ENCODE measurements at places on chromosomes 2 and 18. TPM values are rescaled to one million over a fixed set of nuclear protein-coding genes. Genes with fewer than 3 reads are reported as not detected.
A peak's percentile ranks its signal among the peaks of the same experiment; 100 is the strongest.

DNA sequence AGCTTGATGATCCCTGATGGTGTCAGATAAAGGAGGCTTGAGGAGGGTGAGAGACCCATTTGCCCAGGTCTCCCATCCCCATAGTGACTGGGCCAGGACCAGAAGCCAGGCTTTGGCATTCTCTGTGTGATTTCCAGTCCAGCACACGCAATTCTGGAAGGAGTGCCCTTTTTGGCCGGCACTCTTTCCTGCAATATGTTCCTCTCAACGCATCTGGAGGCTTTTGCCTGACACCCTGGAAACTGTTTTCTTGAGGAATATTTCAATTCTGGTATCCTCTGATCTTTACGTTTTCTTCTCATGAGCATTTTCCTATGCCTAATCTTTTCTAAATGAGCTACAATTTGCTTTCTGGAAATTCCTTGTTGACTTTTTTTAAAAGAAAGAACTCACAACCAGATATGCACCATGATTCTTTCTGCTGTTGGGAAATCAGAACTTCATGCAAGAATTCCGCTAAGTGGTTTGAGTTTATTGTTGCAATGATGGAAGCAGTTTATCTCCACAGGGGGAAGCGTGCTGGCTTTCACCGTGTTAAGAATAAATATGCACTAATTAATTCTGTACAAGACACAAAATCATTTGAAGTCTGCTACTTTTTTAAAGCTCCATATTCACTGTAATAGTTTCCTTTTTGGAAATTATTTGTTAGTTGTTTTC lies 143.7 kb downstream of the NAPG start:
- no peak for DNase-seq

DNA sequence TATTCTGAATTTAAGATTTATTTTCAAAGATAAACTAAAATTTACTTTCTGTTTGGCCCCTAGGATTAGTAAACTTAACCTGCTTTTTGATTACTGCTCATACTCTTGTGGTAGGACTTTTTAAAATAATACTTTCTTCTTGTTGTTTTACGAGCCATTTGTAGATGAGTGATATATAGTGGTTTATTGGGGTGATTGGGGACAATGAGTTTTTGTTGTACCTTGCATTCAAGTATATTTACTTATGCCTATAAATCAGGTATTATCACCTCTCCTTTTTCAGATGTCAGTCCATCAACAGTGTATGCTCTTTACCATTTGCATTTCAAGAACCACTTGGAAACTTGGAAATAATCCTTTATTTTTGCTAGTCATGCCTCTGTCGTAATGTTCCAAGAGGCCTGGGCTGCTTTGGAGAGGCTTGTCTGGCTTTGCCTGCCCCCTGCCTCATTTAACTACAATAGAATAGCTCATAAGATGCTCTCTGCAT lies 131.3 kb downstream of the COMMD1 start:
- DNase-seq: no peak

- no peak for DNase-seq
These were observed 655.2 kb downstream of the RNF144A start for GRCh38 chr2:7572450-7572849.

DNA sequence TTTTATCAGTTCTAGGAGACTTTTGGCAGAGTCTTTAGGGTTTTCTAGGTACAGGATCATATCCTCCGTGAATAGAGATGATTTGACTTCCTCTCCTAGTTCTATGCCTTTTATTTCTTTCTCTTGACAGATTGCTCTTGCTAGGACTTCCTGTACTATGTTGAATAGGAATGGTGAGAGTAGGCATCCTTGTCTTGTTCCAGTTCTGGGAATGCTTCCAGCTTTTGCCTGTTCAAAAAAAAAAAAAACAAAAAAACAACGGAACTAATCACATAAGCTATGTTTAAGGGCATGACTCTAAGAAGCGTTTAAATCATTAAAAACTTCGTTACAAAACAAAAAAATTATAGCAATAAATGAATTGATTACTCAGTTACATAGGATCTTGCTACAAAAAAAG lies 145.7 kb downstream of the NUP35 start:
- no peak for DNase-seq

FSHR gene
- total RNA-seq: 0.20 TPM

GRCh38 chr18:79628416-79629248 lies 51.0 kb upstream of the CTDP1 start:
- no peak for DNase-seq

DNA sequence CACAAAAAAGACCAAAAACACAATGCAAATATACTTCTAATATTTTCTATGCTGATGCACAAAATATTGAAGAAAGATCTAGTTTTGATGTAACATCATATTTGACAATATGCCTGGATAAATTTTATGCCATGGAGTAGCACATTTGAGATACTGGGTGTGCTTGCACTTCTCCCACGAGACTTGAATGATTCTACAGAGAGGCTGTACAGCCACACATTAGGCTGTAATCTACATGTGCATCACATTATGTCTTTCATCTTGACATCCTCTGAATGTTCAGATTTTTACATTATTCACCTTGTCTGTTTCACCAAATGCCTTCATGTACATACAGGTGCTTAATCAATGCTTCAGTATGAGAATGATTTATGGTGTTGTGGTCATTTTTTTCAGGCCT lies 756.4 kb upstream of the CDH7 start:
- DNase-seq: no peak

XIRP2 gene
- not detected for total RNA-seq

DNA sequence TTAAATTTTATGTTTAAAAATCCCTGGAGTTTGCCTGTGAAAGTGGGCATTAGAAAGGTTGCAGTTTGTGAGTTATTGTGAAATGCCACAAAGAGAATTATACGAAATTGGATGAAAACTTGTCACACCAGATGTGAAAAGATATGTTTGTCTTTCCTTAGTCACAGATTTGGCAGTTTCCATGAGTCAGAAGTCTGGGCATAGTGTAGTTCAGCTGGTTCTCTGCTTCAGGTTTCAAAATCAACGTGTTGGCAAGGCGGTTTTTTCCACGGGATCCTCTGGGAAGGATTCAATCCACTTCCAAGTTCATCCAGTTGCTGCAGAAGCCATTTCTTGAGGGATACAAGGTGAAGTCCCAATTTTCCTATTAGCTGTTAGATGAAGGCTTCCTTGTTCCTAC lies 658.0 kb upstream of the CDH2 start:
- no peak for DNase-seq

GRCh38 chr2:26241928-26242436 lies 2.5 kb downstream of the HADHA start:
- no peak for DNase-seq

GRCh38 chr2:171433763-171434012 lies at the start of gene METTL8:
METTL8 (minus strand) TSS chr2:171433990; CDS start chr2:171392185, 41,805 bp downstream.
- DNase-seq: no peak

DNA sequence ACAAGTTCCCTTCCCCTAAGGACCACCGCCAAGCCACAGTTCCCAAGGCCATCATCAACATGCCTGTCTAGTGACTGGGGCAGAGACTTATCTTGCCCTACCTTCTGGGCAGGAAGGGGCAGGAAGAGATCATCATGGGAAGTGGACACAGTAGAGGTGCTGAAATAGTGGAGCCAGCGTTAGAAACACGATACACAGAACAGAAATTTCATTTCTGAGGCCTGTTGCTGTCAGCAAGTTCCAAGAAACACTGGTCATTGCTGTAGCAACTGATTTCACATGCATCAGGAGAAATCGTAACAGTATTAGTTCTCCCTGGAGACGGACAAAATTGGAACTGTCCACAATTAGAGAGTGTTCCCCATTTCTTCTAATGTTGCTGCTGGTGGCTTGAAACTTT lies 83.0 kb downstream of the COLEC12 start:
- no peak for DNase-seq

GRCh38 chr2:60465736-60466135 lies 87.7 kb downstream of the BCL11A start:
- no peak for DNase-seq

- DNase-seq: no peak
These were observed 60.7 kb upstream of the KIF5C start for GRCh38 chr2:148814143-148814859.

- peak; percentile 79 for DNase-seq
These were observed 35.3 kb upstream of the PPP1CB start for GRCh38 chr2:28716265-28716865.

FOXD4L1 gene
- 0.20 TPM for total RNA-seq

DLGAP1 gene
- total RNA-seq: 3.1 TPM

VWA3B gene
- total RNA-seq: not detected

DNA sequence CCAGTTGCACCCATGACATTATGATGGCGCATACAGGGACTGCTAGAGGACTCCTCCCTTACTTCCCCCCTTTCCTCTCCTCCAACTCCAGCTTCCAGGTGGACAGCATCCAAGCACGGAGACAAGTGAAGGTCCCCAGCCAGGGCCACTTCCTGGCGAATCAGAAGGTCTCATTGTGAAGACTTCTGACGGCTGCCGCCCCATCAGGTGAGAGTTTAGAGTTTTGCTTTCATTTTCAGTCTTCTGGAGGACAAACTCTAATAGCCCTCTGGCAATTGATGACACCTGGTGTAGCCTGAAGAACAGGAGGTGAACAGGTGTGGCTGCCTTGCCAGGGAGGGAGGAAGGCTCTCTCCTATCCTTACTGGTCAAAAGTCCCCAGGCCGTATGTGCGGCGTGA lies 77.3 kb upstream of the KCNH7 start:
- DNase-seq: no peak

DNA sequence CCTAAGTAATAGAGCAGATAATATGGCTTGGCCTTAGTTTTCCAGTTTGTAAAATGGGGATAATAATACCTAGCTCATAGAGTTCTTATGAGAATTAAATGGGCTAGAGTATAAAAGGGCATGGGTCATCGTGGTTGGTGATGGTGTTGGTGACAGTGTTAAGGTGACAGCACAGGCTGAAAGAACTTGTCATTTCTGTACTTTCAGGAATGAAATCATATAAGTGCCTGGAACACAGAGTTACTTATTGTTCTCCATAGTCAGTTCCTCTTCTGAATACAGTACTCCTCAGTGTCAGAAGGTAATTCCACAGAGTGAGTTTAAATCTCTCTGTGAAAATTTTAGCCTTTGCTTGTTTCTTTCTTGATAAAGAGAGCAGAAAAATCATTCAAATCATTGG lies 42.4 kb downstream of the KIF5C start:
- DNase-seq: no peak

SPATA3 gene
- total RNA-seq: not detected

UCN gene
- 2.9 TPM for total RNA-seq

GRCh38 chr18:58156516-58156915 lies 112.5 kb downstream of the NEDD4L start:
- no peak for DNase-seq

DNA sequence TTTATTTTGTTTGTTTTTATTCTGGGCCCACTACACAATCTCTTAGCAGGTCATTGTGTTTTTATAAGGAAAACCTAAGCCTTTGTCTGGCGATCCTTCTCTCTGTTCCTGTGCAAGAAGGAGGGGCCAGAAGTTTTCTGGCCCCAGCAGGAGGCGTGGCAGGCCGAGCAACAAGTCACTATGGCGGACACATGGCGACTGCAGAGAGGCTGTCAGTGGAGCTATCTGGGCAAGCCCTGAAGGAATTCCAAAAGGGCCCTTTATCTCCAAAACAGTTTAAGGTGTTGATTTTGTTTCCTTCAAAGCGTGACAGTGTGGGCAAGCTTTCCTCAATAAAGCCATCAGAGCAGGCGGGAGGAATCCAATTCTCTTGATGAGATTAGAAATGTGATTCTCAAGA lies 118.8 kb upstream of the CTAGE1 start:
- no peak for DNase-seq

DNA sequence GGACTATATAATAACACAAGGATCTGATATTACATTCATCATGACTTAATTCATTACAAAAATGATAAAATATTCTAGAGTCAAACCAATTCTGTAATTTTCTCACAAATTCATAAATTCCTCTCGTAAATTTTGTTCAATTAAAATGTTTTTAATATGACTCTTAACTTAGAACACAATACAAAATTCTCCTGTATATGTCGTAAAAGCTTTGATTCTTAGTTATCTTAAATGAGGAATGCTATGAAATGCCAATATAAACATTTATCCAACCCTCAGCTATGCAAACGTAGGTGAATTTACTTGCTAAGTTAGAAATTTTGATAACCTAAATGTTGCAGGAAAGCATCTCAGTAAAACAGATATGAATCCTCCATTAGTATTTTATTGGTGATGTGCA lies 28.9 kb downstream of the ARHGAP15 start:
- DNase-seq: no peak

ATG16L1 gene
- total RNA-seq: 28.2 TPM

- peak; percentile 82 for DNase-seq
These were observed 14.6 kb downstream of the TMSB10 start for GRCh38 chr2:84919885-84920580.

- DNase-seq: no peak
These were observed 195.0 kb downstream of the LOXHD1 start for GRCh38 chr18:46461993-46462392.

DNA sequence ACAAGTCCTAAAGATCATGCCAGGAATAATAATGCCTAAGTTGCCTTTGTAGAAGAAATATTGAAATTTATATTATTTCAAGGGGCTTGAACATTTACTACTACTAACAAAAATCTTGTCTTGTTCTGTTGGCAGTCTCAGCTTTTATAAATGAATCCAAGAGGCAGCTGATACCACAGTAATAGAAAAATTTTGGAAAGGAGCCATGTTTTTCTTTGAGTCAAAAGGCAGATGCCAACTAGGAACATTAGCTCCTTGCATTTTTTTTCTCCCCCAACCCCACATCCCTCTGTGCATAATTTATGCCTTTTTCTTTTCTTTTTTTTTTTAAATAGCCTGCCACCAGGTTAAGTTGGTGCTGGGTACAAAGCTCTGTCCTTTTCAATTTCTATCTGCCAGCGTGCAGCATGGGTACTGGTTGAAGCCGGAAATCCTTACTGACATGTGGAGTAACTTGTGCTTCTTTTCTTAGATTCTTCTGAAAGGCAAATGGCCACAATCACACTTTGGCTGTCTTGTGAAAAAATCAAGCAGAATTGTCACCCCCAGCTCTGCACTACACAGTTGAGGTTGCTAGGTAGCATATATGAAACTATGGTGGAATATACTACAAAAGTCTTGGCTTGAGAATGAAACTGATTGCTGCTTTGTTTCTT lies 98.8 kb downstream of the RHBDD1 start:
- no peak for DNase-seq

RSAD2 gene
- 1.6 TPM for total RNA-seq

GRCh38 chr2:165952741-165953211 lies 800 bp downstream of the TTC21B start:
- peak; percentile 14 for DNase-seq

- DNase-seq: no peak
These were observed 104.3 kb upstream of the CCDC195 start for GRCh38 chr2:224820283-224820991.

DNA sequence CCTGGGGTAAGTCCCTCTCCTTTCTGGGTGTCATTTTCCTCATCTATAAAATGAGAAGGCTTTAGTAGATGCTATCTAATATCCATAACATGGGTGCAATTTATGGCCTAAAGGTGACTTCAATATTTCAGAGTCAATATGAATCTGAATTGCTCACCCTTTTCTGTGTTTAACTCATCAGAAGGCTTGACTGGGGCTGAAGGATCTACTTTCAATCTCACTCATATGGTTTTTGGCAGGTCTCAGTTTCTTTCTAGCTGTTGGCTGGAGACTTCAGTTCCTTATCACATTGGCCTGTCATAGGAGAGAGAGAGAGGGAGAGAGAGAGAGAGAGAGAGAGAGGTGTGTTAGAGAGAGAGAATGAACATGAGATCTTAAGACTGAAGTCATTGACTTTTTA lies 343.7 kb upstream of the MEX3C start:
- DNase-seq: no peak

NPHP1 gene
- total RNA-seq: 1.1 TPM
